GM19239 (cell line): ENCODE measurements at places on chromosomes 2 and 18.

GRCh38 chr2:9032536-9033255 lies 29.2 kb upstream of the MBOAT2 start:
- no peak for DNase-seq

DNA sequence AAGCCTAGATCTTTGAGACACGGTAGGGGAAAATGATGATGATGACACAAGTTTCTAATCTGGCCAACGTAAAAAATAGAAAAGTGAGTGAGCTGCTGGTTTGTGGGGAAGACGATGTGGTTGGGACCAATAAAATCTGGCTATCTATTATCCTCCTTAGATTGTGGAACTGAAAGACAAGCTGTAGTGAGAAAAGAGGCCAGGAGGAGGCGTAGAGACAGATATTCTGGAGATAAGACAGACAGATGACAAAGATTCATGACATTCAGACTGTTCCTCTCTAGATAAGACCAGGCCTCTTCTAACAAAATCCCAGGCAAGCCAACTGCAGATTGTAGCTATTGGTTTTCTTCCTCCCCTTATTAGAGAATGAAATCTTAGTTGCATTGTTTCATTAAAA lies 376.3 kb upstream of the UBE2E3 start:
- no peak for DNase-seq

- DNase-seq, result no peak
Measured at GRCh38 chr2:205054789-205055188, 509.5 kb downstream of the PARD3B start.

DNA sequence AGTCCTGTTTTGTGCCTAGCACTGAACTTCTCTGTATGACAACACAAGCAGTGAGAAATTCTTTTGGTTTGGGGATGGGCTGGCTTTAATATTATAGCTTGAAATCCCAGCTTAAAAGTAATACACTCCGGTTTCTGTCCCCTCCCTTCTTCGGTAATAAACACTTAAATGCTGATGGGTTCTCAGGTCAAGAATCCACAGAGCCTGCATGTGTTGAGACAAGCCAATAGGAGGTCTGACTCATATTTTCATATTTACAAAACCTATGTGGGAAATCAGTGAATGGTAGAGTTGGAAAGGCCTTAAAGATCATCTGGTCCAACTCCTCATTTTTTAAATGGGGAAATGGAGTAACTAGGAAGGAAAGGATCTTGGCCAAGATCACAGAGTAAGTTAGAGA lies 47.5 kb downstream of the VSNL1 start:
- DNase-seq, result no peak

- no peak for DNase-seq
Measured at GRCh38 chr2:214103276-214104001, 307.4 kb upstream of the VWC2L start.

- no peak for DNase-seq
Measured at GRCh38 chr2:237527766-237528165, 38.6 kb upstream of the PRLH start.

- DNase-seq, result peak; percentile 57
Measured at GRCh38 chr2:199488772-199489400, 31.1 kb upstream of the SATB2 start.

DNA sequence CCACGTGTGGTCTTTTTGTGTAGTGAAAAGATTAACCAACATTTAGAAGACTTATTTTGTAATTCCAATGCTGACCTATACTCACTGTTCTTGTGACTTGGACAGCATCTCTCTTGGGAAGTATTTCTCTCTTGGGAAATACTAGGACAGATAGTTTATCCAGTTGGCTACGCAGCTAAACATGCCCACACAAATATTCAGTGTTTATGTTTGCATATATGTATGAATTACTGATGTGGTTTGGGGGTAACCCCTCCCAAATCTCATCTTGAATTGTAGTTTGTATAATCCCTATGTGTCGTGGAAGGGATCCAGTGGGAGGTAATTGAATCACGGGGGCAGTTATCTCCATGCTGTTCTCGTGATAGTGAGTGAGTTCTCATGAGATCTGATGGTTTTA lies 2062.3 kb upstream of the CELF4 start:
- DNase-seq, result no peak

GRCh38 chr2:100786297-100786658 lies 33.7 kb upstream of the NPAS2 start:
- no peak for DNase-seq

GRCh38 chr2:167388497-167388896 lies 500.2 kb downstream of the XIRP2 start:
- no peak for DNase-seq

DNA sequence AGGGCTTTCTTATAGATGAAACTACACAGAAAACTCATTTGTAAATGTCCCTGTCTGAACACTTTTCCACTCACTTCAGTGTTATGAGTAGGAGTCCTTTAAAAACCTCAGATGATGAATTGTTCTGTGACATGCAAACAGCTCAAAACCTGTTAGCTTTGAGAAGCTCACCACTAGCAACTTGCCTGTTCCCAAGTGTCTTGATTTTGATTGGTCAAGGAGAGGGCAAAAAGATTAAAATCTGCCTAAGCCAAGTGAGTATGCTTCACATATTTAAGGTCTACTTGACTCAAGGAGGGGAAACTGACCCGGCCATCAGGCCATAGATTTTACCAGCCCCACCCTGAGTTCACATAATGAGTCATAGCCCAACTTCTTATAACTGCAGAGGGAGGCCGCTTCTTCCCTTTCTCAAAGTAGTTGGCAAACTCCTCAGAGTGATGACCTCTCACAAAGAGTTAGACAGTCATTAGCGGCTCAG lies 45.2 kb upstream of the MEIS1 start:
- no peak for DNase-seq

GRCh38 chr18:77906103-77906892 lies 656.6 kb downstream of the GALR1 start:
- no peak for DNase-seq

DNA sequence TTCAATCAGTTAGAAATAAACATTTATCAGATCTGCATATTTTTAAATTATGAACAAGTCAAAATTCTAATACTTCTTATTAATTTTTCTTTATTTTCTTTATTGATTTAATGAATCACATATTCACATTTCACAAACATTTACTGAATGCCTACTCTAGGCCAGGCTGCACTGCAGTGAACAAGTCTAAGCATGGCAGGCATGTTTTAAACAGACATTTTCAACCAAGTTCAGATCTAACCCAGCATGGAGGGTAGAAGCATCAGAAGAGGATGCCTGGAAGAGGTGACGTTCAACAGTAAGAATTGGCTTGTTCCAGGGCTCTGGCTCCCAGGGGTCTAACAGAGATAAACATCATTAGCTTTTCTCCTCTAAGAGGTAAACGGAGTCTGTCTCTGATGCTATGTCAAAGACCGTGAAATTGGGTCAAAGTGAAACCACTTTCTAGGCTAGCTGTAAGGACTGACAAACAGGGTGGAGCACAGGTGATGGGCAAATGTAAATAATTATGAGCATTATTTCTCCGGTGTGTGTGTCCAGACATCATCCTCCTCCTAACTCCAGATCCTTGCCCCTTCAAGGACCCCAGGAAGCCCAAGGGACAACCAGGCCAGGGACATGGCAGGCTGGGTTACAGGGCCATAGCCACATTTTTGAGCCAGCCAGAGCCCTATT lies 50.6 kb downstream of the UNC50 start:
- DNase-seq, result no peak

DNA sequence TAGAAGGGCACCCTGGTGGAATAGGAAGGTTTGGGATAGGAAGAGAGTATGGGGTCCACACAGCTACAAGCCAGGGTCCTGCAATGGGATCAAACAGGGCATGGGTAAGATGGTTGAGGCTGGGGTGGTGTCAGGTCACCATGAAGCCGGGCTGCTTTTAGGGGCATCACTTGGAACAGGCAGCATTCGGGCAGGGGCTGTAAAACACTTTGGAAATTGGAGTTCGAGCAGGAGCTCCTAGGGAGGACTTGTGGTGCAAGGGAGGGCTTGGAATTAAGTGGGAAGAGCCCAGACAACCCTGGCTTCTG lies 47.1 kb upstream of the PLB1 start:
- DNase-seq, result no peak

DNA sequence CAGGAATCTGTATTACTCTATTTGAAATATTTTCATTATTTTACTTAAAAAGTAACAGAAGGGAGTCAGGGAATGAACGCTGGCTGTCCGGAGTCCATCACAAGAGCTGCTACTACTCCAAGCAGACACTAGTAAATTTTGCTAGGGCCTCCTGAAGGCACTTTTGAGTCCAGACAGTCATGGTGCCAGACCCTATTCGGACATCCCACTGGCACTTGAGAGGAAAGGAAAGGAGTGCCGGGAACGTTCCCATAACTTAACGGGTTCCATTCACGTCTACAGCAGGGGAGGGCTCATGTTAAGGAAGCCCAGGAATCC lies 563 bp upstream of the GMCL1 start:
- no peak for DNase-seq
